ENCODE measurements at places on chromosomes 16 and 17.

- no peak for DNase-seq
These were observed 44.1 kb downstream of the GAN start for GRCh38 chr16:81358860-81359259.

GRCh38 chr17:50963139-50963538 is 97.0 kb upstream of the TOB1 start:
- DNase-seq, result no peak

DNA sequence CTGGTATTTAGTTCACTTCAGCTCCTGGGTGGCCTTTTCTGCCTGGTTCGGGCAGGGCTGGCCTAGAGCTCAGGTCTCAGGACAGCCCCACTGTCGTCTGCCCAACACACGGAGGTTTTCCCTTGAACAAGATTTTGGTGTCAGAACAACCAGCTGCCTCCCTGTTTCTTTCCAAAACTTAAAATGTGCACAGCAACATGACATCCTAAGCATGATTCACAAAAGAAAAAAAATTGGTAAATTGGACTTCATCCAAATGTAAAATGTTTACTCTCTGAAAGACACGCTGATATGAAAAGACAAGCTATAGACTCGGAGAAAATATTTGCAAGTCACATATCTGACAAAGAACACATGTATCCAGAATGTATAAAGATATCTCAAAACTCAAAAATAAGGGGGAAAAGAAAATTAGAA is 197.8 kb upstream of the CHMP6 start:
- no peak for DNase-seq

DNA sequence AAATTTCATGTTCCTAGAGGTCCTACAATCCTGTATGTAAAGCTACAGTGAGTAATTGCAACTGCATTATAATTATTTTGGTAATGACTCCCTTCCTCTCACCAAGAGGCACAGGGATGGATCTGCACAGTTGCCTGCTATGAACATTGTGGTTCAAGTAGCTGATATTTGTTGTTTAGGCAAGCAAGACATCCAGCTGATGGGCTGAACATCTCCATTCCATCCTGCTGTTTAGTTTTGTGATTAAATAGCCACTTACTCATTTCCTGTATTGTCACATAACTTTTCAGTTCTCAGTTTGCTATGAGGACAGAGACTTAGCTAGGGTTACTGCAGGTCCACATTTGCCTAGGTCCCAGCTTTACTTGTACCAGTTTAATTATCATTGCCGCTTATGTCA is 181.2 kb upstream of the TBX2 start:
- no peak for DNase-seq

- DNase-seq, result peak; percentile 79
These were observed 4.2 kb downstream of the IRX3 start for GRCh38 chr16:54282202-54282927.

- DNase-seq, result no peak
These were observed 89.3 kb downstream of the RPGRIP1L start for GRCh38 chr16:53614346-53614745.

DNA sequence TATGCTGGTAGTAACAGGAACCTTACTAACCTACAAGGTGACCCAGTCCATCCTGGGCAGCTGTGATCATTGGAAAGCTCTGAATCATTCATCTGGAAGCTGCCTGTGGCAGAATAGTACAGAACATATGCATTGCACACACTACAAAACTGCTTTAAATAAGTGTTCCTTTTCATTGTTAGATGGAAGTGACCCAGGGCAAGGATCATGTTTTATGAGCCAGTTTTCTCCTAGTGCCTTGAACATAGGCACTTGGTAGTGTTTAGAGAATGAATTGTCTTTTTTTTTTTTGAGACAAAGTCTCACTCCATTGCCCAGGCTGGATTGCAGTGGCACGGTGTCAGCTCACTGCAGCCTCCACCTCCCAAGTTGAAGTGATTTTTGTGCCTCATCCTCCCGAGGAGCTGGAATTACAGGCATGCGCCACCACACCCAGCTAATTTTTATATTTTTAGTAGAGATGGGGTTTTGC is 55.4 kb downstream of the TENT4B start:
- DNase-seq, result no peak

- DNase-seq, result no peak
These were observed 120.6 kb downstream of the SHISA9 start for GRCh38 chr16:13021996-13022395.

DNA sequence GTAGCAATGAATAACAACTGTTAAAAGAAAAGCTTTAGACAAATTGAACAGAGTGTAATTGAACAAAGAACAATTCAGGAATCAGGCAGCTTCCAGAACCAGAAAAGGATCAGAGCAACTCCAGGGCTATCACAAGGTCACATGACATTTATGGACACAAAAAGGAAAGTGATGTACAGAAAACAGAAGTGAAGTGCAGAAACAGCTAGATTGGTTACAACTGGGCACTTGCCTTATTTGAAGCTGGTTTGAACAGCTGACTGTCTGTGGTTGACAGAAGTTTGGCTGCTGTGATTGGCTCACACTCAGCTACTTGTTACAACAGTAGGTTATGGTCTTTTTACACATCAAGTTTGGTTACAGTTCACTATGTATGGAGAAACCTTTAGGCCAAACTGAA is 14.8 kb downstream of the EFCAB5 start:
- no peak for DNase-seq

GRCh38 chr17:63153488-63153887 is 187.5 kb downstream of the TANC2 start:
- no peak for DNase-seq

DNA sequence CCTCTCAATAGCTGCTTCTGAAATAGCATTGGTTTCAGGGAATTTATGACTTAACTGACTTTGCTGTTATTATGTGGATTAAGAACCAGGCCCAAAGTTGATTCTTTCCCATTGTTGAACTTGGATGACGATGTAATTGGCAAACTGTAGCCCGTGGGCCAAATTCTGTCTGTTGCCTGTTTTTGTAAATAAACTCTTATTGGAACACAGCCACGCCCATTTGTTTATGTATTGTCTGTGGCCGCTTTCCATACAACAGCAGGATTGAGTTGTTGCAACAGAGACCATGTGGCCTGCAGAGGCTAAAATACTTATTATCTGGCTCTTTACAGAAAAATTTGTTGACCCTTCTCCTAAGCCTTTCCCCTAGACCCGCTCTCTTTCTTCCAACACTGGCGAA is 31.6 kb downstream of the NTN1 start:
- no peak for DNase-seq

DNA sequence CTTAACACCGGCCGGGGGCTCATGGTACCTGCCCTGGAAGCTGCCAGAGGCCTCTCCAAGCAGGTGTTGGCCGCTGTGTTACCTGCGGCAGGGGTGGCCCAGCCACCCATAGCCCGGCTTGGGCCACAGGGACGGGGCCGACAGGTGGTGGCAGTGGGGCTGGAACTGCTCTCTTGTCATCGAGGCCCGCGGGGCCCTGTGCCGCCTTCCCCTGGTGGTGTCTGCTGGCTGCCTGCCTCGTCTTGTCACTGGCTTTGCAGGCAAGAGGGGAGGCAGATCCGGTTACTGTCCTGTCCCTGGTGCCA is 27.1 kb downstream of the GSE1 start:
- no peak for DNase-seq

DNA sequence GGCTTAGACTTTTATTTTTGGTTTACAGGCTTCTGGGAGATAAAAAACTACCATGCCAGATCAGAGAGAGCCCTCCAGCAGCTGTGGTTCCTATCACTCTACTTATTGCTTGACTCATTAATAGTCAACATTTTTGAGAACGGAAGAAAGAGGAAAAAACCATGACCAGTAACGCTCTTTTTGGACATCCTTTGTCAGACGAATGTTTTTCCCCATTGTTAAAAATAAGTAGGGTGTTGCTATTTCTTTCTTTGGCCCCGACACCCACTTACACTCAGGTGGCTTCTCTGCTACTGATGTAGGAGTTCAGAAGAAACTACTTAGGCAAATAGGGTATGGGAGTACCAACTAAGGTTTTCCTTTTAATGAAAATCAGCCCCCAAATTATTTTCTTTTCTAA is 27.5 kb downstream of the TVP23A start:
- no peak for DNase-seq
